ENCODE measurements at places on chromosomes 2 and 18.
A peak's percentile ranks its signal among the peaks of the same experiment; 100 is the strongest.

DNA sequence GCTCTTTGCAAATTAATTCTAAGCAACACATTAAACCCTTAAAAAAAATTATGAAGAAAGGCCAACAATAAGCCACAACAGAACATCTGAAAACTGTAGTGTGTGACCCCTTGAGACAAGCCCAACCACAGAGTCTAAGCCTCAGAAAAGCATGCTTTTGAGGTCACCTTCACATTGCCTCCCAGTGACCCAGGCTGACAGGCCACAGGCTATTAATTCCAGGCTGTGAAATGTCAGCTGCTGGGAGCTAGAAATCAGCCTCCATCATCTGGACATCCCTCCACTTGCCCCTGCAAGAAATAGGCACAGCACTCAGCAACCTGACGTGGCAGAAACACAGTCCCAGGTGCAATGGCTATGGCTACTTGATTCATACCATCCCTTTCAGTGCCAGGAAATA, 179.4 kb upstream of the ZFP36L2 start:
- DNase-seq, result no peak

DNA sequence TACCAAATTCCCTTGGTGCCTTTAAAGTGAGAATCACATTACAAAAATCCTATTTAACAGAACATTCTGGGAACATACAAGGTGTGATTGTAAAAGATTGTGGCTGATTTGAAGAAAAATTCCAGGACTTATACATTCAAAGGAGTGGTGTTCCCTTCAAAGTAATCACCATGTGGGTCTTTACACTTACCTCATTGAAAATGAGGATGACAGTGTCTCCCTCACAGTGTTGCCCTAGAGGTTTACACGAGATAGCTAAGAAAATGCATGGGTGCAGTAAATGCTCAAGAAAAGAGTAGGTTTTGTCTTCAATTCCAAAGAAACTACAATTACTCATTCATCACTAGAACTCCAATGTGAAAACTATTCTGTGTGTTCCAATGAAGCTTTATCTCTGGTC, 331.5 kb downstream of the SLC4A3 start:
- no peak for DNase-seq

GRCh38 chr2:229901819-229902218, 20.0 kb downstream of the TRIP12 start:
- no peak for DNase-seq

- no peak for DNase-seq
These were observed 801.7 kb upstream of the ID2 start for GRCh38 chr2:7880126-7880525.

DNA sequence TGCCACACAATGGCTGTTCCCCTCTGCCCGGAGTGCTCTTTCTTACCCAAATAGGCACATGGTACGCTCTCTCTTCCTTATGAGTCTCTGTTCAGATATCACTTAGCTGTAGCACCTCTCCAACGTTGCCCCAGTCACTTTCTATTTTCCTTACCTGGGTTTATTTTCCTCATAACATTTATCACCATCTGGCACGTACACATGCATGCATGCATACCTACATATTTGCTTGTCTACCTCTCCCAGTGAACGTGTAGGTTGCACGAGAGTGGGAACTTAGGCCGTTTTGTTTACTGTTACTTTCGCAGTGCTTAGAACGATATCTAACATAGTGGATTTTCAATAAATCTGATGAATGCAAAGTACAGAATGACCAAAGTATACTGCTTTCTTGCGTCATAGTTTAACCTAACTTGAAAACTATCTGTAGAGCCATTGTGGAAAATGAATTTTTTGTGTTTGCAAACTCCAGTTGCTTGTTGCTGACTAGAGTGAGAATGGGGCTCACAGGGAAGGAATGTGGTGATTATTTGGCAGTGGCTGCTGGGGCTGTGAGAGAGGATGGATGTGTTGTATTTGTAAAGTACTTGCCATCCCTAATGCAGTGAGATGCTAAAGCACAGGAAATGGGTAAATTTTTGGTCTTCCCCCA, 47.1 kb downstream of the ACSL3 start:
- DNase-seq, result no peak

GRCh38 chr2:120754067-120754960, 18.6 kb downstream of the GLI2 start:
- DNase-seq, result no peak

DNA sequence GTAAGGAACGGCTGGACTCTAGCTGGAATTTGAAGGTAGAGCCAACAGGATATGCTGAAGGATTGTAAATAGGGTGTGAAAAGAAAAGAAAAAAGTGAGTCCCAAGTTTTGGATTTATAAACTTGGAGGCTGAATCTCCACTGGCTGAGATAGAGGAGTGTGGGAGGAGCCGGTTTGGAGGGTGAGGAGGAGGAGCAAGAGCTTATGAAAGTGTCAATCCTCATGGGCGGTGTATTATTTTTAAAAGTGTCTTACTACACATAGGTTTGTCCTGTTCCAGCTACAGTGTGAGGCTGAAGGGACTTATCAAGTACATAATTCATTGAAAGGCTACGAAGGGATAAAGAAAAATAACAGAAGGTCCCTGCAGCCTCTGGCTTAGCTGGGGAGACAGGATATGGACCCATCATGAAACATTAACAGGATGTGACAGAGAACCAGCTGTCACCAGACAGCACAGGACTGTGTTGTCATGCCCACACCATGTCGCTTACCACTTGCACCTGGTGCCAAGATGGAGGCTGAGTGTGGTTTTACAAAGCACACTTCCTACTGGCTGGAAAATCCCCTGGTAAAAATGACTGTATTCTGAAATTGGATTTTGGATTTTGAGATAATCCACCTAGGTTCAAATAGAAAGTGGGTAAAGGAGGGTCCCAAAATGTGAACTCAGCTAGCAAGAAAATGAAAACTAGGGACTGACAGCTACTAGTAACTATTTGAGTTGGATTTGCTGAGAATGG, 2.5 kb upstream of the MREG start:
- peak; percentile 71 for DNase-seq

- DNase-seq, result no peak
These were observed 79.9 kb downstream of the BCL11A start for GRCh38 chr2:60473546-60473945.

DNA sequence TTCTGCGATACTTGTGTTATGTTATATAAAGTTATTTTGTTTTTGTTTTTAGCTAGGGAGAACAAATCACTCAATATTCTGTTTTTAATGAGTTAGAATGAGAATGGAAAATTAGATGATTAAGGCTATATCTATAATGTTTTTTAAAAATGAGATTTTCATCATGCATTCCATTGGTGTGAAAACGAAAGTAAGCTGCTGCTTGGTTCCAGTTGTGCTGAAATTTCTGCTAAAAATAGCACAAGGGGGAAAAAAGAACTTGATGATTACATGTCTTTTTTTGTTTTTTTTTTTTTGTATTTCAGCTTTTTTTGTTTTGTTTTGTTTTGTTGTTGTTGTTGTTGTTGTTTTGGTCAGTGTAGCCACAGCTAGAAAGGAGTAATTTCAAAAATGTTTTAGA, 242.6 kb upstream of the KCNJ3 start:
- no peak for DNase-seq

- no peak for DNase-seq
These were observed 83.1 kb downstream of the FARSB start for GRCh38 chr2:222572751-222573174.

DNA sequence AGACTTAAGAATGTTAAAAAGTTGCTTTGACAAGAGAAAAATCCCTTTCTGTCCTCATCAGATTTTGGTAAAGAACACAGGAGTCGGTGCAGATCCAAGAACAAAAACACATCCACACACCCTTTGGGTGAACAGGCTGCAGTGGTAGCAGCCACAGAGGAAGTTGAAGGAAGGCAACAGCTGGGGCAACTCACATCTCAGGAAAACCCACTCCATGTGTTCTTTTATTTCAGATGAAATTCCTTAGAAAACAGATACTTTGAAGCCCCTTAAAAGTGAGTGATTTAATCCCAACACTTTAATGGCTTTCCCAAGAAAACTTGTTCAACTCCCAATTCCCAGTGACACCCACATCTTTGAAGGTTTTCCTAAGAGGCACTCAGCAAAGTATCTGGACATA, 271.3 kb downstream of the ICOS start:
- DNase-seq, result no peak

- no peak for DNase-seq
These were observed 54.8 kb downstream of the GALNT14 start for GRCh38 chr2:31083234-31083993.

- no peak for DNase-seq
These were observed 665.1 kb upstream of the ZEB2 start for GRCh38 chr2:145184741-145185651.

DNA sequence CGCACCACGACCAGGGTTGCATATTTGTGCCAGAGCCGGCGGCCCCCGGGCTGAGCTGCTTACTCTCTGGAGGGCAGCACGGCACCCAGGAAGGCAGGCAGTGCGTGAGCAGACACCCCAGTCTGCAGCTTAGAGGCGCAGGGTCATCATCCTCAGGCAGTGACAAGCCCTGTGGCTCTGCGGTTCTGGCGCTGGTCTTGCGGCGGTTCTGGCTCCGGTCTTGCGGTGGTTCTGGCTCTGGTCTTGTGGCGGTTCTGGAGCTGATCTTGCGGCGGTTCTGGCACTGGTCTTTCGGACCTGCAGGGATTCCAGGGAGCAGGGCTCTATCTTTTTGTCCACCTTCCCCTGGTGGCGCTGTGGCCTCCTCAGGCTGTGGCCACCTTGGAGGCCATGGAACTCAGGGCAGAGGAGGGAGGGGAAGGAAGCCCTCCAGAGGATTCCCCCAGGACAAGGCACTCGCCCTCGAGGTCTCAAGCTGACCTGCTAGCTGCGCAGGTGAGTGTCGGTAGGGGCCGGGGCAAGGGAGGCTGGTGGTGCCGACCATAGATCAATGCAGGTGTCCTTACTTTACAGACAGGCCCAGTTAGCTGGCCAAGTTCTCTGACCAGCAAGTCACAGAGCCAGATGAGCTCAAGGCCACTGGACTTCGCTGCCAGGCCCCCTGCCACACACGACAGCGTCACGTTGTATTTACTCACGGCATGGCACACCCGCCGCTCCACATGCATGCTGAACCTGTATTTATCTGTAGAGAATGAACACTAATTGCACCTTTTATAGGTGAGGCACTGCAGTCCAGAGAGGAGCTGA, 14.9 kb downstream of the ESPNL start:
- DNase-seq, result no peak

GRCh38 chr2:10926191-10926820, 14.6 kb downstream of the KCNF1 start:
- DNase-seq, result no peak

- no peak for DNase-seq
These were observed 413.8 kb downstream of the RAD51AP2 start for GRCh38 chr2:17104454-17104853.

GRCh38 chr2:61423714-61424113, 47.2 kb downstream of the USP34 start:
- DNase-seq, result no peak

DNA sequence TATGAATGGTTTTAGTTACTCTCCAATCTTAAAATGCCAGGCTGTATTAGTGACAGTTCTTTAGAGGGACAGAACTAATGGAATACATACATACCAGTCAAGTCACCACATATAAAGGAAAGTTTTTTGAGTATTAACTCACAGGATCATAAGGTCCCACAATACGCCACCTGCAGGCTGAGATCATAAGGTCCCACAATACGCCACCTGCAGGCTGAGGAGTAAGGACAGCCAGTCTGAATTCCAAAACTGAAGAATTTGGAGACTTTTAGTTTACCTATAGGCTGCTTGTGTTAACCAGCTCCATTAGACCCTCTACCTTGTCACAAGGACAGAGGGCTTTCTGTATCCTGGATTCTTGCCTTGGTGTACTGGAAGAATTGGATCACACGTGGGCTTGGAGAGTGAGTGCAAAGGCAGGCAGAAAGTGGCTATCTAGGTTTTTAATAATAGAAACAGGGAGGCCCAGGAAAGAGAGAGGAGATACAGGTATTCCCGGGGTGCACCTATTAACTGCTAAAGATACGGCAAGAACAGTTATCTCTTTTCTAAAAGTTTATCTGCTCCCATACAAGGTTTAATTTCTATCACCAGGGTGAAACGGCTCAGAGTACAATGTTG, 234.9 kb upstream of the CYRIA start:
- DNase-seq, result no peak

DNA sequence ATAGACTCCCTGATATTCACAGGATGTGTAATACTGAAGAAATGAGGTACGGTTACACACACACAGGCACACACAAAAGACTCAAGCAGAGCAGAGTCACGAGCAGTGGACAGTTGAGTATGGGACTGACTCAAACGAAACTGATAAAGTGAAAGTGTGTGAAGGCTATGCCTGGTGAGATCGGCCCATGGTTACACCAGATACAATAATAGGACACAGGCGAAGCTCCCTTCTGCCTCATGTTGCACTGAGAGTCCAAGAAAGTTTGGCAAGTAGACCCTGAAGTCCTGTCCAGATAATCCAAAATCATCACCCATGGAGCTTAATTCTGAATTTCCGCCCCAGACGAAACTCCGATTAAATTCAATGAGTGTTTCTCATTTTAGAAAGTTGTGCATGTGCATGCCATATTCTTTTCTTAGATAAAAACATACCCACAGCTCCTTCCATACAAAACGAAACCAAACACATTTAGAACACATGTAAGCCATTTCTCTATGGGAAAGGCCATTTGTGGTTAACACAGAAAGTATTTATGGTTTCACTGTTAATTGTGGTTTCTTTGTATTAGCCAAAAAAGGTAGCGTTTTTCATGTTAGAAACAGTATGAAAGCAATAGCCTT, 567.6 kb downstream of the PLCL1 start:
- peak; percentile 2 for DNase-seq

DNA sequence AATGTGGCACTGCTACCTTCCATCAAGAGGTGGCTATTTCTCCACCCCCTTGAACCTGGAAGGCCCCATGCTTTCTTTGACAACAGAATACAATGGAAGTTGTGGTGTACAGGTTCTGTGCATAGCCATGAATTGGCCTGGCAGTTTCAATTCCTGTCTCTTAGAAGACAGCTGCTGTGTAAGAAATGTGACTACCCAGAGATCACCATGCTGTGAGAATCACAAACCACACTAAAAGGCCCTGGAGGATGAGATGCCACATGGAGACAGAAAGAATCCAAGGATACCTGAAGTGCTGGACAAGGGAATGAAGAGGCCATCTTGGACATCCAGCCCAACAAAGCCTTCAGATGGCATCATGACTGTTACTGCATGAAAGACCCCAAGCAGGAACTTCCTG, 47.7 kb upstream of the EHBP1 start:
- DNase-seq, result no peak

- no peak for DNase-seq
These were observed 590 bp downstream of the IFIH1 start for GRCh38 chr2:162317861-162318327.

DNA sequence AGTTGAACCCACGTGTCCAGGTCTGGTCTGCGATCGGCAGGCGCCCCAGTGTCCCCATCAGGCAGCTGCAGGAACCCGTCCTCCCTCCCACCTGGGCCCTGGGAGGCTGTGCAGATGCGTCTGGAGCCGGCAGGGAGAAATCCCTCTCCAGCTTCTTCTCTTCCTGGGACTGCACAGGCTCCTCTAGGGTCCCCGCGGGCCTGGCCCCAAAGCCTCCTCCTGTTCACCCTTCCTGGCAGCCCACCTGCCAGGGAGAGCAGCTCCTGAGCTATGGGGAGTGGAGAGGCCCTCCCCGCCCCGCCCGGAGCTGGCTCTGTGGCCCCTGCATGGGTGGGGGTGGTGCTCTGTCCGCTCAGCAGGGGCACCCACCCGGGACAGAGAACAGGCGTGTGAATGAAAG, 179.2 kb upstream of the ALKAL2 start:
- DNase-seq, result no peak

GRCh38 chr2:121200011-121200347, 85.0 kb downstream of the TFCP2L1 start:
- no peak for DNase-seq
